ENCODE measurements at places on chromosomes 7 and 10. TPM values are rescaled to one million over a fixed set of nuclear protein-coding genes. Genes with fewer than 3 reads are reported as not detected.

DNA sequence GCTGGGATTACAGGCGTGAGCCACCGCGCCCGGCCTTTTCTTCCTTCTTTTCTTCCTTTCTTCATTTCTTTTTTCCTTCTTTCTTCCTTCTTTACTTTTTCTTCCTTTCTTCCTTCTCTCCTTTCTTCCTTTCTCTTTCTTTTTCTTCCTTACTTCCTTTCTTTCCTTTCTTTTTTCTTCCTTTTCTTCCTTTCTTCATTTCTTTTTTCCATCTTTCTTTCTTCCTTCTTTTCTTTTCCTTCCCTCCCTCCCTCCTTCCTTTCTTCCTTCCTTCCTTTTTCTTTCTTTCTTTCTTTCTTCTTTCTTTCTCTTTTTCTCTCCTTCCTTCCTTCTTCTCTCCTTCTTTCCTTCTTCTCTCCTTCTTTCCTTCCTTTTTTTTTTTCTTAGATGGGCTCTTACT, 47.0 kb upstream of the CUX1 start:
- H3K4me3 ChIP-seq, result no peak overlapping the region
- DNase-seq, result no peak
- no peaks in the 10 kb centered on the region for H3K4me1 ChIP-seq
- no peak overlapping the region for H3K27ac ChIP-seq
- H3K27me3 ChIP-seq, result no peaks in the 10 kb centered on the region

DNA sequence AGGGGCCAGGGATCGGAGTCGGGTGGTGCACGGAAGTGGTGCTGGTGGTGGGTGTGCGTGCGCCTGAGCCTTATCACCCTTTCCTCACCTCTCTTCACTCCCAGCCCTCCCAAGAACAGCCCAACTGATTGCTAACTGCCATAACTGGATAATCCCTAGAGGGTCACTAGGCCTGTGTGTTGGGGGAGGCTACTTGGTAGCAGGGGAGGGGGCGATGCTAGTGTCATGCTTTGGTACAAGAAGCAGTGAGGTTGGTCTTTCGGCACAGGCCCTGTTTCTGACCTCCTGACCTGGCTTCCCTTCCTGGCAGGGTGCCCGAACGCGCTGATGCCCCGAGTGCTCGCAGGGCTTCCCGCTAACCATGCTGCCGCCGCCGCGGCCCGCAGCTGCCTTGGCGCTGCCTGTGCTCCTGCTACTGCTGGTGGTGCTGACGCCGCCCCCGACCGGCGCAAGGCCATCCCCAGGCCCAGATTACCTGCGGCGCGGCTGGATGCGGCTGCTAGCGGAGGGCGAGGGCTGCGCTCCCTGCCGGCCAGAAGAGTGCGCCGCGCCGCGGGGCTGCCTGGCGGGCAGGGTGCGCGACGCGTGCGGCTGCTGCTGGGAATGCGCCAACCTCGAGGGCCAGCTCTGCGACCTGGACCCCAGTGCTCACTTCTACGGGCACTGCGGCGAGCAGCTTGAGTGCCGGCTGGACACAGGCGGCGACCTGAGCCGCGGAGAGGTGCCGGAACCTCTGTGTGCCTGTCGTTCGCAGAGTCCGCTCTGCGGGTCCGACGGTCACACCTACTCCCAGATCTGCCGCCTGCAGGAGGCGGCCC, 652 bp downstream of the KAZALD1 start:
- no peaks in the 10 kb centered on the region for H3K36me3 ChIP-seq
- DNase-seq, result no peak
- peaks cover 55% of the 10 kb centered on the region for H3K4me1 ChIP-seq
- peak overlapping the region; percentile 68 for H3K4me3 ChIP-seq
- no peaks in the 10 kb centered on the region for H3K27me3 ChIP-seq

DNA sequence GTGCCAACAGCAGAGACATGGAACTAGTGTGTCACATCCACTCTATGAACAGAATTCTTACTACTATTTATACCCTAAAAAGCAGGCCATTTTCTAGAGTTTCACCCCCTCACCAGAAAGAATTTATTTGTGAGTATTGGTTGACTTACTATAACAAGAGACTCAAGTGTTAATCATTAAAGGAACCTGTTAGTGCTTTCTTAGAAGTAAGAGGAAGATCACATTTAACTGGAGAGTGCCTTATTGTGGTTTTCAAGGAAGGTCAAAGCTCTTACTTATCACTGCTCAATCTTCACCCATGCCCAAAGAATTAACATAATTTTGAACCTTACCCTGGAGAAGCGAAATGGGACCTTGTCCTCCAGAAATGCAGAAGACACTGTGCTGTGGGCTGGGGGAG, 169.3 kb upstream of the PRSS1 start:
- no peak overlapping the region for H3K27ac ChIP-seq
- no peaks in the 10 kb centered on the region for H3K4me1 ChIP-seq
- no peak for DNase-seq
- H3K27me3 ChIP-seq, result no peaks in the 10 kb centered on the region

OR9A2 gene
- not detected for total RNA-seq

PWWP2B gene
- 14.7 TPM for total RNA-seq

GRCh38 chr7:142581341-142581740, 167.9 kb upstream of the PRSS1 start:
- no peaks in the 10 kb centered on the region for H3K27me3 ChIP-seq
- H3K36me3 ChIP-seq, result no peaks in the 10 kb centered on the region
- H3K27ac ChIP-seq, result no peak overlapping the region
- H3K4me1 ChIP-seq, result no peaks in the 10 kb centered on the region

GRCh38 chr7:116920359-116920758, 32.9 kb upstream of the ST7 start:
- no peak for DNase-seq
- H3K4me3 ChIP-seq, result no peak overlapping the region
- H3K36me3 ChIP-seq, result no peaks in the 10 kb centered on the region
- no peaks in the 10 kb centered on the region for H3K4me1 ChIP-seq
- H3K27ac ChIP-seq, result no peak overlapping the region
- no peaks in the 10 kb centered on the region for H3K27me3 ChIP-seq

DNA sequence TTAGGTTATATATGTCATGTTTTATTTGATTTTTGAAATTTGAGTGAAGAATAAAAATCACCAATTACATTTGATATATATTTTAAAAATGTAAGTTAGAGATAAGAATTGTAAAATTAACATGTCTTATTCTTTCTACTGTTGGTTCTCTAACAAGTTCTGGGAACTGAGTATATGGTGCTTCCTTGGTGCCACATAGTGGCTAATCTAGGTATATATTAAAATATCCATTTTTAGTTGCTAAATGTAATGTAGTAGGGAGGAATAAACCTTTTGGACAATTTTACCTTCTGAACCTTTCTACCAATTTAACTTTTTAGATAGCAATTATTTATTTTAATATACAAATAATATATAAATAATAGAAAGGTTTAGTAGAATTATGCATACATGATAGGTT, 17.5 kb downstream of the CFAP69 start:
- DNase-seq, result no peak
- no peaks in the 10 kb centered on the region for H3K36me3 ChIP-seq
- no peaks in the 10 kb centered on the region for H3K4me1 ChIP-seq
- H3K4me3 ChIP-seq, result no peak overlapping the region
- H3K27ac ChIP-seq, result no peak overlapping the region
